M059J (cell line): ENCODE measurements at places on chromosomes 3 and 15.

DNA sequence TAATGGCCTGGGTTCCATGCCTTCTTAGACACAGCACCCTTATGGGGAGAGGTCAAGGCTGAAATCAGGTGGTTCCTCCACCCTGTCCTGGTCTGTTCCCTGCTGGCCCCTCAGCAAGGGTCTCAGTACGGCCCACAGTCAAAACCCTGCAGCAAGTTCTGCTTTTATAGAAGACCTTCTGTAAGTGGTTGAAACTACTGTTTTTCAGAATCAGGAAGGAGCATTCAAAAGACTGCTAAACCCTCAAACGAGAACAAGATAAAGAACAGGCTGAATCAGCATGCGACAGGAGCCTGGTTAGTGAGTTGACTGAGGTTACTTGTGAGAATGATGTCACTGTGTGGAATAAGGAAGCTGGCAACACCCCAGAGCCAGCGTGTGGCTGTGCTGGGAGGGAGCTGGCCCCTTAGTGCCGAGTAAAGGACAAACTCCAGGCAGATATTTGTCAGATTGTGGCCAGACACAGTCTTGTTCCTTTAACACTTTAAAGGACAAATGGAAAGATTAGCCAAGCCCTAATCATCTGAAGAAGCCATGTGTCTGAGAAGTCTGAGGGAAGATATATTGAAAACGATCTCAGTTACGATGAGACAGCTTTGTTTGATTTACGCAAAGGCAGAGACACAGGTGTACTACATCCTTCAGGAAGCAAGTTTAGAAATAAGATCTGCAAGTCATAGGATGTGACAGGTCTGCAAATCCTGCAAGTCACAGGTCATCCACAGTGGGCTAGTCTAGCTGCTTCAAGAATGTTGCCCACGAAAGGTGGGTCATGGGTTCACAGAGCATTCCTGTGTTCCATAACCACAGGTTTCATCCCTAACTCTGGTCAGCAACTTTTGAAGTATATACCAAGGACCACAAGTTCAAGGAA, 54.0 kb downstream of the B3GNT5 start:
- peak; percentile 81 for DNase-seq

DNA sequence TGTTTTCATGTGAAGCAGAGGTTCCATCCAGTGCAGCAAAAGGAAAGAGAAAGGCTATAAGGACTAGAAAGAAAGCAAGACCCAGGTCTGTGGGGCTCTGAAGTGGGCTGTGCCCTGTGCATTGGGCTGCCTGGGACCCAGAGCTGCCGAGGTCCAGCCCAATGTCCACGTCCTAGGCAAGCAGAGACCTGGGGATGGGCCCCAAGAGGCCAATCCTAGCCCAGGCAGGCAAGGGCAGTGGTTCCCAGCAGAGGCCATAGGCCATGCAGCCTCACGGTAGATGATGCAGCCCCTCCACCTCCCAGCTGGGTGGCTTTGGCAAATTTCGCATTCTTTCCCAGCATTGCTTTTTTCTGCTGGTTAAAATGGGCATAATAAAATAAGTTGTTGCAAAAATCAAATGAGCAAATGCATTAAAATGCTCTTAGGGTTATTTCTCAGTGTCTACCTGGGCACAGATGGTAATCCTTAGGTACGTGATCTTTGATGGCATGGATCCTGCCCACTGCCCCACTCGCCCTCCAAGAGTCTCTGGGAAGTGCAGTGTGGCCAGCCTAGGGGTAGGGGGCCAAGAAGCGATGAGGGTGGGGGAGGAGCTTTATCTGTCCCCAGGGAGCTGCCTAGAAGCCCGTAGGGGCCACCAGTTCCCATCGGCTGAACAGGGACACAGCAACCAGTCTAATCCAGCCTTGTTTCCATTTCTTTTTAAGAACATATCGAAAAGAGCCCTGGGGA, 22.3 kb upstream of the GP9 start:
- DNase-seq: no peak

DNA sequence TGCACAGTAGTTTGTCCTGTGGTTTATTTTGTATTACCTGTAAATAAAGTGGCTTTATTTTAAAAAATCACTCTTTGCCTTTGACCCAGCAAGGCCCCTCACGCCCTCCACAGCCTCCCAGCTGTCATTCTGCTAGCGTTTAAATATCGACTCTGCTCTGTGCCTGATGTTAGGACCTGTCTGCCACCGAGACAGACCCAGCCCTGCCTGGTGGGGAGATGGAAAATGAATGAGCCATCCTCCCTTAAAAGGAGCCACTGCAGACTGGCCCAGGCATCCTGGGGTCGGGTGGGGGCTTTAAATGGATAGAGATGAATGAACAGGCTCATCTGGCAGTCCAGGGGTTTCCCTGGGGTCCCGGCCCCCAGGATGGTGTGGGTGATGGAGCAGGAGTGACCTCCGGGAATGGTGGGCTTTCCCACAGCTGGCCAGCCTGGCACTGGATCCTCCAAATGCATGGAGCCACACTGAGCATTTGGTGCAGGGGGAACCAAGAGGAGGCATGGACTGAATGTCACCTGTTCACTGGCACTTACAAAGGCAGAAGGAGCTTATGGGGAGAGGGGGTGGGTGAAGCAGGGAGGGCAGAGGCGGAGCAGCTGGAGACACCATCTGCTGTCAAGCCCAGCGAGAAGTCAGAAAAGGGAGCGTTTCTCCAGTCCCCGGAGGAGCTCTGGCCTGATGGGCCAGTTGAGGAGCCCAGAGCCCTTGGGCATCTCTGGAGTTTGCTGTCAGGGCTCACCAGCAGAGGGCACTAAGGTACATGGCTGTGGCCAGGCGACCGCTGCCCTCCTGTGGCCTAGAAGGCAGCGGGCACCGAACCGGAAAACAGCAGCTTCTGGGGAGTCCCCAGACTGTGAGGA, 11.9 kb downstream of the GRM2 start:
- DNase-seq: peak; percentile 47

DNA sequence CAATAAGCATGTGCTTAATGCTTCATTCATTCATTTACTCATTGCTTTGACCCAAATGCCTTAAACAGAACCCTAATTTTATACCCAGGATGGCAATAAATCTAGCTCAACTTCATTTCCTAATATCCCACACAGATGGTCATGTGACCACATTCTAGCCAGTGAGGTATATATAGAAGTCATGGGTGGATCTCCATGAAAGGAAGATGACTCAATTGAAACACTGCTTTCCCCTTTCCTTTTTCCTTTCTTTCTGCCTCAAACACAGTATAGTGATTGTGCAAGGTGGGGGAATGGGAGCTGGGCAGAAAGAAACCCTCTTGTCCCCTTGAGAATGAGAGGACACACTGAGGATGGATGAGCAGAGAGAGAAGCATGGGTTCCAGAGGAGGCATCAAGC, 183.5 kb upstream of the PRICKLE2 start:
- DNase-seq: no peak

DNA sequence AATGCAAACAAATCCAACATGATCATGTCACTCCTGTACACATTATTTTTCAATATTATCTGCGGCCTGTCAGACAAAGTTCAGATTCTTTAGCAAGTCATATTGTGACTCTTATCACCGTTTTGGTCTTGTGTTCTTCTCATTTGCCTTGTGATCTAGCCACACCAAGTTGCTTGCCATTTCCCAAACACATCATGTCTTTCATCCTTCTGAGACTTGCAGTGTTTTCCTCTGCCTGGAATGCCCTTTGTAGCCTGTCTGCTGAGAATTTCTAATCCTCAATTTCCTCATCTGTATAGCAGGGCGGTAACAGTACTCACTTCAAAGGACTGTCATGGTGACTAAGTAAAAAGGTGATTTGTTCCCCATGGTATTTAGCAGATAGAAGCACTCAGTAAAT, 135.0 kb downstream of the GREM1 start:
- DNase-seq: no peak

DNA sequence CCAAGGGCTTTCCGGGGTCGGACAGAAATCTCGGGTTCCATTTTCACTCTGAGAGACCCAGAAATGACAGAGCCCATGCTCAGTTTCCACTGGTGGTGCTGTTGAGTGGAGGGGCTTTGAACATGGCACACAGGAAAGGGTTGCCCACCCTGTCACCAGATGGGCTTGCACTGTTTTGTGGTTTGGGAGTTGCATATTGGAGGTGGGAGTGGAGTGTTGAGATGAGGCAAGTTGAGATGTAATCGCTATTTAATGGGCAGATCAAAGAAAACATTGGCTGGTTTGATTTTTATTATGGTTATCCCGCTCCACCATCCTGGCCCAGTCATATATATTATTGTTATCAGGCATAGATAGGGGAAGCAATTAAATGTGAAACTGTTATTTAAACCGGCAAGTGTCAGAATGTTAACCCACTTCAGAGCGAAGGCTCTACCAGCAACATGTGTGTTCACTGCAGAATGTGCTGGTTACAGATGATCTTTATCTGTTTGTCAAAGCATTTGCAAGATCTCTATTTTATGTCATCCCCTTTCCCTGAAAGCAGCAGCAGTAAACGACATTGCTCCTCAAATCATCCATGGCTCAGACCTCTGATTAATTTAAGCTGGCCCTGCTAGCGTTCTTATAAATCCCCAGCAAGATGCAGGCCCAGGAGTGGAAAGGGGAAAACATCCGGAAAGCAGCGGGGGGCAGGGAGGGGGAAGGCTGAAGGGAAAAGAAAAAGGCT, 58.3 kb upstream of the TSEN2 start:
- DNase-seq: no peak

DNA sequence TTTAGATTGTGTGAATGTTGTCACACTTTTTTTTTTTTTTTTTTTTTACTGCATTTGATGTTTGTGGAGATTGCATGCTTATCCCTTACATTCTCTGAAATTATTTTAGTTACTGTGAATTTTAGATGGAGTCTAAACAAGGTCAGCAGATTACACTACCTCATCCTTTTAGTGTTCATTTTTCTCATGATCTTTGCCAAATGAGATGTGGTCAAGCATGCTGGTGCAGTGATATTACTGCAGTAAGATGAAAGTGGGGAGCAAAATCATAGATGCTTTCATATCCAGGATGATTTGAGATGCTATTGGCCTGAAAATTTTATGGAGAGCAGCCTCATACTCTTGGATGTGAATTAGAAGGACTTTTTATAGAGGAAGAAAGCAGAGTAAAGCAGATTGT, 45.8 kb downstream of the SLC25A26 start:
- no peak for DNase-seq
